ENCODE measurements at places on chromosomes 2 and 18.
A peak's percentile ranks its signal among the peaks of the same experiment; 100 is the strongest.

- DNase-seq: no peak
These were observed 38.0 kb downstream of the ACKR3 start for GRCh38 chr2:236607471-236608187.

GRCh38 chr2:141767051-141767450 is 363.8 kb downstream of the LRP1B start:
- no peak for DNase-seq

GRCh38 chr2:190376591-190377245 is 31.4 kb upstream of the MFSD6 start:
- no peak for DNase-seq

- DNase-seq: no peak
These were observed 5.6 kb downstream of the RBKS start for GRCh38 chr2:27884601-27885000.

GRCh38 chr2:53901192-53901591 is 41.4 kb upstream of the GPR75 start:
- DNase-seq: no peak

GRCh38 chr2:64141674-64142405 is 2.4 kb downstream of the PELI1 start:
- no peak for DNase-seq

DNA sequence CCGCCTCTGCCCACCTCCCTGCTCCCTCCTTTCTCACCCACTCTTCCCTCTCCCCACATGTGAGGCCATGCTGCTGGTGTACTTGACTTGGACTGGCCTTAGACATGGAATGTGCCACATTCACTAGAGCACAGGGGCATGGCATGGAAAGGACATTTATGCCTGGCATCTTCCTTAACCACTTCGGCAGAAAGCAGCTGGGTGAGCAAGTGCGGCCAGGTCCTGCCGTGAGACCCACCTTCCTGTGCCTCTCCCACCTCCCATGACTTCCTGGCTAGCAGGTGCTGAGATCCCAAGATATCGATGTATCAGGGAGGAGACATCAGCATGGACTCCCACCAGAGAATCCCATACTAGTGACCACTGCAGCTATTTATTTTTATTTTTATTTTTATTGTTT is 13.0 kb downstream of the GPR55 start:
- no peak for DNase-seq

DNA sequence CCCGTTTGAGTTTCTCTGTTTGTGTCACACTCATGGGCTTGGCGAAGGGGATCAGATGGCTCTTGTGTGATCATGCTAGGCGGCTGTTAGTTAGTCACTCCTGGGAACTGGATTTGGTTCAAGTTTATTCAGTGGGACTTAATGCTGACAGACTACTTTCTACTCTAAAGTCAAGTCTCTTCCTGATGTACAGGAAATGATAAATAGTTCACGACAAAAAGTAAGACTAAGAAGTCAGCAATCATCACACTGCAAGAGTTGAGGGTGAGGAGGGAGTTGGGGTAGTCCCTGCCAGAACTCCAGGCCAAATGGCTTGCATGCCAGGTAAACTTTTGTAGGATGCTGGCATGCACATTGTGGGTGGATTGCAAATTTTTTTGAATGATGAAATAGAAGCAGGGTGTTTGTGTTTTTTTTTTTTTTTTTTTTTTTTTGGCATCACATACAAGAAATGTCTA is 25.1 kb upstream of the CCL20 start:
- no peak for DNase-seq

- DNase-seq: no peak
These were observed 135.8 kb downstream of the METTL8 start for GRCh38 chr2:171297956-171298355.

GRCh38 chr18:79805211-79805887 is 7.6 kb downstream of the KCNG2 start:
- DNase-seq: no peak

GRCh38 chr2:63665846-63666475 is 77.2 kb downstream of the MDH1 start:
- DNase-seq: no peak

GRCh38 chr2:240386326-240386725 is 49.1 kb upstream of the GPC1 start:
- DNase-seq: no peak

DNA sequence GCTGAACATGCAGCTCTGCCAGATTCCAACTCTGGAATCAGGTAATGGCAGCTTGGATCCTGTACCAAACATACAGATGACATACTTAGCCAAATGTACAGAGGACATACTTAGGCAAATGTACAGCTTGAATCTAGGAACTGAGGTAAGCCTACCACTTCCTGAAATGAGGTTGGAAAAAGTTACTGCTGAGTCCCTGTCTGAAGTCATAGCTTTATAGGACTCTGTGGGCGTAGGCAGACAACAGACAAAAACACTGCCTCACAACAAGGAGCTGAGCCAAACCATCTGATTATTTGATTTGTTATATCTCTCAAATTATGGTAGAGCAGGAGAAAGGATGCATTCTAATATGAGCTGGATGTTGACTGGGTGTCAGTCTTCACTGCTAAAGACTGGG is 290.2 kb upstream of the TCF4 start:
- DNase-seq: no peak

GRCh38 chr2:166764216-166764615 is 124.1 kb upstream of the XIRP2 start:
- DNase-seq: no peak

DNA sequence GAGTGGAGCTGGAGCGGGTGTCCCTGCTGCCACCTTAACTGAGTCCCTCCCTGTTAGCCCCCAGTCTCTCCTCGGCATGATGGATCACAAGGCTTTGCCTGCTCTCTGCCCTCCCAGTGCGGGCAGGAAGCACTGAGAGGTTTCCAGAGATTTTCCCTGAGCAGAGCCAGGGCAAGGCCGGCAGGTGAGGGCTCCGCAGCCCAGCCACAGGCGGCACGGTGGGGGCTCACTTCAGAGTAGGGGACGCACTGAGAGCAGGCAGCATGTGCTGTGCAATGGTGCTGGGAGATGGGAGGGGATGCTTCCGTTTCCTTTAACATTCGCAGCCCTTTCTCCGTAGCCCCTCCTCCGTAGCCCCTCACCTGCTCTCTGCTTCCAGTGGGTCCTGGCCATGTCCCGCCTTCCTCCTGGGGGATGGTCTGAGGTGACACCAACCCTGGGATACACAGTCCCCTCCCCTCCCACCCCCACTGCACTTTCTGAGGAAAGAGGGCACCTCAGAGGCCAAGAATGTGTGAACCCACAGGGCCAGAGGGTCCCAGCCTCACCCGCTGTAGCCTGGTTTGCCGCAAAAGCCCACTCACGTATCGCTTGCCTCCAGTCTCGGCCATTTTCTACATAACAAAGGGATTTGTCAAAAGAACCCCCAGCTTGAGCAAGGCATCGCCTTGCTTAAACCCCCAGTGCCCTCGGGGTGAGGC is 10.7 kb downstream of the KCNF1 start:
- no peak for DNase-seq

DNA sequence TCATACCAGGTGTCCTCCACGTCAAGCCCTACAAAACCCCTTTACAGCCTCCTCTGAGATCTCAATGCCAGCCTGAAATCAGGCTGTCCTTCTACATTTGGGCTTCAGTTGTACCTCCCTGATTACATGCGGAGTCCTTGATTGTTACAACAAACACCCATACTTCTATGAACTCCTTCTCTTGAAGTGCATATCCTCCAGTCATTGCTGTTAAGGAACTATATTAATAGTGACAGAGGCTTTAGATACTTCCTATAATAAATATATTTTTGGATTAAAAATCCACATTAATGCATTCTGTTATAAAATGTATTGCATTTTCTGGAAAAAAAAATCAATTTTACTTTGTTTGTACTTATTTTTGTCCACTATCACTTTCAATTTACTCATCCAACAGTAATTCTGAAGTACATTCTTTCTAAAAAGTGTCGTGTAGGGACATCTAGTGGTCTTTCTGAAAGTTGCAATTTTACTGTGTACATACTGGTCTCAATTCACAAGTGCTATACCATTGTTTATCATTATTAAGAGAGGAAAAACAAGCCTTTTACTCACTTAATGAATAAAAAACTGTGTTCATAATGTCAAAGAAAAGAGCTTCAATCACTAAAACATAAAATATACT is 316.4 kb downstream of the DSEL start:
- peak; percentile 65 for DNase-seq

DNA sequence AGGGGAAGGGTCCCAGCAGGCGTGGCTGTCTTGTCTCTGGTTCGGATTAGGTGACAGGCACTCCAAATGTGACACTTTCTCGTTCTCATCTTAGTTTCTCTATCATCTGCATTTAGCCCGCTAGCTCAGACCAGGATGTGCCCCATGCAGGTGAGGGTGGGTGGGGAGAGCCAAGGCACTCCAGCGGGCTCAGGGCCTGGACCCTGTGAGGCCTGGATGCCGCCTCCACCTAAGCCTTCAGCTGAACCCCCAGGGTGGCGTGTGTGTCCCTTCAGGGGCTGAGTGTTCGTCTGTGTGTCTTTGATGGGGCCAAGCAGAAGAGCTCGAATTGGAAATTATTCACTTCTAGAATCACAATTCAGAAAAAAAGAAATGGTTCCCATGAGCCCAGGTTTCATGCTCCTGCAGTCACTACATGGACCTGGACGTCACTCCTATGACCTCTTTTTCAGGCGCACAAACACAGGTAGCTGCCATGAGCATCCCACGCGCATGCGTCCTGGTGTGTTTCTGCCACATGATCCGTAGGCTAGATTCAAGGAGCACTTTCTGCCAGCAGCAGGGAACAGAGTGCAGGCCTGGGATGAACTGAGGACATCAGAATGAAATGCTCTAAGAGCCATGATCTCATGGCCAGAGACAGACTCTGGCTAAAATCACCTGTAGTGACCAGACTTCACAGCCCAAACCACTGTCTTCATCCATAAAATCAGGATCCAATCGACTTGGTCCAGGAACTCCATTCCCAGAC is 25.8 kb downstream of the CIDEA start:
- DNase-seq: no peak

GRCh38 chr2:178782236-178782635 is 25.0 kb downstream of the TTN start:
- DNase-seq: no peak

GRCh38 chr2:230400454-230400853 is 15.5 kb upstream of the SP100 start:
- no peak for DNase-seq

- DNase-seq: no peak
These were observed 30.2 kb upstream of the SERTAD2 start for GRCh38 chr2:64683771-64684510.

GRCh38 chr2:207984765-207985480 is 40.4 kb downstream of the PLEKHM3 start:
- no peak for DNase-seq

GRCh38 chr2:190407246-190407661 is 901 bp upstream of the MFSD6 start:
- DNase-seq: no peak

- DNase-seq: peak; percentile 53
These were observed 376.1 kb downstream of the XIRP2 start for GRCh38 chr2:167264380-167264779.

GRCh38 chr18:50895350-50896045 is 16.6 kb downstream of the ME2 start:
- no peak for DNase-seq

DNA sequence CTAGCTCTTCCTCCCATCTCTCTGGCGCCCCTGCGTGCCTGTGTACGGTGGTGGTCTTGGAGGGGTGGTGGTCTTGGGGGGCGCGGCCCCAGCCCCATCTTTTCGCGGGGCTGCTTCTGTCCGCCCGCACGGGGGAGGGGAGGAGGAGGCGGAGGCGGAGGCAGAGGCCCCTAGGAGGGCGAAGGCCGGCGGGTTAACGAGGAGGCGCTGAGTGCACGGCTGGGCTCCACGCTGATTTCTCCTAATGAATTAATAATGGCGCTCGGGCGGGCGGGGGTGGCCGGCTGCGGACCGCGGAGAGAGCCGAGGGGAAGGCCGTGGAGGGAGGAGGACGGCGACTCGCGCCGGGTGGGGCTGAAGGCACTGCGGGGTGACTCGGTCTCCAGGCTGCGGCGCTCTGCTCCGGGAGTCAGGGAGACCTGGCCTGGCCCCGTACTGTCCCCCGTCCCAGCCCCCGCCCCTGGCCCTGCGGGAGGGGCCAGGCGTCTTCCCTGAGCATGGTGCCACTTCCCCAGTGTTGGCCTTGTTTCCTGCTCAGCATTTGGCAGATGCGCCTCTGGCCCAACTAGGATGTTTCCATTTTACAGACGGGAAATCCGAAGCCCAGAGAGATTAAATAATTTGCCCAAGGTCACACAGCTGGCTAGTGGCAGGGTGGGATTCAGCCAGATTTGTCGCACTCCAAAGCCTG is 6.0 kb downstream of the GAREM2 start:
- no peak for DNase-seq

DNA sequence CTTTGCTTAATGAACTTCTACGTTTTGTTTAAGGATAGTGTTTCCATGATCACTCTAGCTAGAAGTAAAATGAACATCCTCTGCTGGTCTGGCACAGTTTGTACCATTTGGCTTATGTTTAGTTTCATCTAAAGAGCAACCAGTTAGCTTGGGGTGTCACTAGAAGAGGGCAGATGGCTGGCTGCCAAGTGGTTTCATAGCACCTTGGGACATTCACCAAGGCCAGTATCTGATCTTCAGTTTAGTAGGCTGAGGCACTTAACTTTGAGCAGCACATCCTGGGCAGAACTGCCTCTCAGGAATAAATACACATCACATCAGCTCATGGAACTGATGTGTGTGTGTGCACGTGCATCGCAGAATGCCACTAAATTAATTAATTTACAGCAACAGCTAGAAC is 68.4 kb downstream of the NXPH2 start:
- no peak for DNase-seq

DNA sequence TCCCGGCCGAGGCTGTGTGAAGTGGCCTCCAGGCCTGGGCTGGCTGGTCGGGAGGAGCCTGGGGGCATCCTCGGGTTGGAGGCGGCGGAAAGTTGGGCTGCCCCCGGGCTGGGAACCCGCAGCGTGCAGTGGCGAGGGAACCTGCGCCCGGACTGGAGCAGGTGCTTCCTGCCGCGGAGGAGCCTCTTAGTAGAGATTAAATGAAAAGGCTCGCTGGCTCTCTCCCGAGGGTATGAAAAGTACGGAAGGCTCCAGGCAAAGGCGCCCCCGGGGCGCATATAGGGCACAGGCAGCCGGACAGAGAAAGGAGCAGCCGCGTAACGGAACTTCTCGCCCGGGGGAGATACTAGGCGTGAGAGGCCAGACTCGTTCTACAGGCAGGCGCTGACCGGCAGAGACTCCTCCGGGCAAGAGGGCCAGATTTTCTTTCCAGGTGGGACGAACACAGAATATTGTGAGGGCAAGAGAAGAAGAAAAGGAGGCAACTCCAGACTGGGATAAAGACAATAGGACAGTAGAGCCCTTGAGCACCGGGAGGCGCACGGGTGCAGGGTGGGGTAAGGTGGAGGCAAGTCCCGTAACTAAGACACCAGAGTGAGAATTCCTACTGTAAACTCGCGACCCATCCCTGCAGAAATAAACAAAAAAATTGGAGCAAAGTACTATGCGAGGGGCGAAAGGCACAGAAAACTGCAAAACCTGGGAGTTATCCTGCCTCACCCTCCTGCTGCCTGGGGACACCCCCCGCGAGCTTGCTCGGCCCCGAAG is 816 bp downstream of the CDH2 start:
- peak; percentile 62 for DNase-seq

DNA sequence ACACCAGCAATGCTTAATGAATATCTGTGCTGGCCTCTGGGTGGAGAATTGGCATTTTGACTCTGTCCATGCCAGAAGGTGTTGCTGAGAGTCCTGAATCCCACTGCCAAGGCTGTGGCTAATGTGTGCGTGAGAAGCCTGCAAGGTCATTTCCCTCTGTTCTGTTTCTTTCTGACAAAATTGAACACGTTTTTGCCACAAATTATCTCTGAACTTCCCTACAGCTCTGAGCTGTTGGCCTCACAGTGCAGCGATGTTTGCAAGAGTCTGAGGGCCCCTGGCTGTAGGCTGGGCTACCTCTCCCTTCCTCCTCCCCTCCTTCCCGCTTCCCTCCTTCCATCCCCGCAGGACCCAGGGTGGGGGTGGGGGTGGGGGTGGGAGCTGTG is 154.1 kb upstream of the HS6ST1 start:
- DNase-seq: no peak
